ENCODE measurements at places on chromosomes 12 and 14.

DNA sequence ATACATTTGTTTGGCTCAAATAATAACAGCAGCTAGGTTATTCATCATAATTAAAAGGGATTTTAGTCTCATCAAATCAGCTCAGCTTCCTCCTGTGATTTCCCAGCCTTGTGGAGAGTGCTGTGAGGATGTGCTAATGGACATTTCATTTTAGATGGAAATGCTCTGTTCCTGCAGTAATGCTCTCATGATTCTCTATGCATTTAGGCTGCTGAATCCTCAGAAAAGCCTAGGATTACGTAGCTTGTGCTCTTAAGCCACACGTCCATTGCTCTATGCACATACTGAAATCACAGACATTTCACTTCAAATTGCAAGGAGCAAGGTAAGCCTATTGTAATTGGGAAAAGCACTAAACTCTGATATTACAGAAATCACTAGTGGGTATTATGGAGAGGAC is 226.6 kb upstream of the TMEM260 start:
- no peak for DNase-seq

GRCh38 chr12:52212701-52213563 is 20.1 kb upstream of the KRT7 start:
- no peak for DNase-seq

DNA sequence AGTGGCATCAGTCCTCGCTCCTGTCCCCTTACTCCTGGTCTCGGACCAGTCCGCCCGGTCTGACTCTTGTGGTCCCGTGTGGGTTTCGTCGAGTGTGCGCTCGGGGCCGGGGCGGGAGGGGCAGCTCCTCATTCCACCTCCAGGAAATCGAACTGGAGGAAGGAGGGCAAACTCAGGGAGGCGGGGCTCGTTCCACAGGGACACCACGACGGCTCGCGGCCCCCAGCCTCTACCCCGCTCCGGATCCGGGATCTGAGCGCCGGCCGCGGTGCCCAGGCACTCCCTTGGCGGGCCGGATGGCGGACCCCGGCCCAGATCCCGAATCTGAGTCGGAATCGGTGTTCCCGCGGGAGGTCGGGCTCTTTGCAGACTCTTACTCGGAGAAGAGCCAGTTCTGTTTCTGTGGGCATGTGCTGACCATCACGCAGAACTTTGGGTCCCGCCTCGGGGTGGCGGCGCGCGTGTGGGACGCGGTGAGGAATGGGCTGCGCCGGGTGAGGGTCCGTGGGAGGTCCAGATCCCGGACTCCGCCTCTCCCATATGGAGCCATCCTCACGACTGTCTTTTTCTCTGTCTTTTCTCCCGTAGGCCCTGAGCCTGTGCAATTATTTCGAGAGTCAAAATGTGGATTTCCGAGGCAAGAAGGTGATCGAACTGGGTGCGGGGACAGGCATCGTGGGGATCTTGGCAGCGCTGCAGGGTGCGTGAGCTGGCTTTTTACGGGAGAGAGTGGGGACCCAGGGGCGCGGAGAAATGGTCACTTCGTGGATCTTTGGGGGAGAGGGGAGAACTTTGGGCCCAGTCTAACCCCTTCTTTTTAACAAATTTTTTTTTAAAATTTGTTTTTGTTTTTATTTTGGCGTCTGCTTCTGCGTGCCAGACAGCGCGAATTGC is at the start of gene EEF1AKMT3:
EEF1AKMT3 (plus strand) TSS at position 186 of the 894 bp plus-strand sequence; CDS start at position 297, 111 bp downstream.
- peak; percentile 19 for DNase-seq

- DNase-seq: no peak
Observed at GRCh38 chr14:64726585-64726890, 22.3 kb downstream of the PLEKHG3 start.

DNA sequence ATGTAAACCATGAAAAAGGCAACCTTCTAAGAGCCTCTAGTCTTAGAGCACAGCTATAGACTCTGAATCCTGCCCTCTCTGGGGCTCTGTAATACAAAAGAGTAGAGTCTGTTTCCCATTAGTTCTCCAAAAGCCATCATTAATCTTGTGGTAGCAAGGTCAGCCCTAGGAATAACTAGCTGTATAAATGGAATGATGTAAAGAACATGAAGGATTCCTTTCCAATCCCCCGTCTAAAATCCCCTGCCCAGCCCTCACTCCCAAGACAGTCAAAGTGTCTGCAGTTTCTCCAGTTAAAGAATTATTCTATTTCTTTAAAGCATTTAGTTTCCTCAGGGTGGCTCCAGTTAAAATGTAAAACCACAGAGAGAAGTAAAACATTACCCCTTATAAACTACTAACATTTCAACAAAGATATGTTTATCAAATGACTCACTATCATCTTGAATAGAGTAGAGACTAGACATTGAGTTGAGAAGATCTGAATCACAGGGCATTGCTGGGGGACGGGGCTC is 104.2 kb downstream of the ST8SIA1 start:
- DNase-seq: no peak

DNA sequence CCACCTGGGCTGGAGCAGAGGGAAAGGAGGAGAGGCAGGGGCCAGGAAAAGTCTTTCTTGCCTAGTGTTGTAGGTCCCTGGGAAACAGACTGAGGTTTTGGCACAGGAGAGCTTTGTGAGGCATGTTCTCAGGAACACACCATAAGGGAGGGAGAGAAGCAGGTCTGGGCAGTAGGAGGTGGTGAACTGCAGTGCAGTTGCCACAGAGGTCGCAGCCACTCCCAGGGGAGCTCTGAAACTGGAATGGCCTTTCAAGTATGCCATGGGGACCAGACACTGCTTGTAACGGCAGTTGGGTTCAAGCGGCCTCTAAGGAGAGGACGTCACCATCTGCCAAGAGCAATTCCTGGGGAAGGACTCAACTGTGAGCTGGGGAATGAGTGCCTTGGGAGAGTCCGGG is 35.4 kb upstream of the NKX2-8 start:
- no peak for DNase-seq
